ENCODE measurements at places on chromosomes 5 and 9.

DNA sequence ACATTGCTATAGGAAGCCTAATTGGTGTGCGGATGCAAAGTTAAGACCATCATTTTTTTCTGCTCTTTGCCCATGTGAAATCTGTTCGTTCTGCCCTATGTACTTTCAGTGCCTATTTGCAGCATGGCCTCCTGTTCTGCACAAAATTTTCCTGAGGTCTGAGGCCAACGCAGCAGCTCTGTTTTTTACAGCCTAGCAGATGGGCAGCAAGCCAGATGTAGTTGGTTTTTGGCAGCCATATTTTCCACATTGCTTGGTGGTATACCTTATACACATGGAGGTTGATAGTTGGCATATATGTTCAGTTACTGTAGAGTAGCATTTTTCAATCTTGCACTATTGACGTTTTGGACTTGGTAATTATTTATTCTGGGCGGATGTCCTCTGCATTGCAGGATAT is 133.5 kb upstream of the MRPS30 start:
- DNase-seq: no peak

DNA sequence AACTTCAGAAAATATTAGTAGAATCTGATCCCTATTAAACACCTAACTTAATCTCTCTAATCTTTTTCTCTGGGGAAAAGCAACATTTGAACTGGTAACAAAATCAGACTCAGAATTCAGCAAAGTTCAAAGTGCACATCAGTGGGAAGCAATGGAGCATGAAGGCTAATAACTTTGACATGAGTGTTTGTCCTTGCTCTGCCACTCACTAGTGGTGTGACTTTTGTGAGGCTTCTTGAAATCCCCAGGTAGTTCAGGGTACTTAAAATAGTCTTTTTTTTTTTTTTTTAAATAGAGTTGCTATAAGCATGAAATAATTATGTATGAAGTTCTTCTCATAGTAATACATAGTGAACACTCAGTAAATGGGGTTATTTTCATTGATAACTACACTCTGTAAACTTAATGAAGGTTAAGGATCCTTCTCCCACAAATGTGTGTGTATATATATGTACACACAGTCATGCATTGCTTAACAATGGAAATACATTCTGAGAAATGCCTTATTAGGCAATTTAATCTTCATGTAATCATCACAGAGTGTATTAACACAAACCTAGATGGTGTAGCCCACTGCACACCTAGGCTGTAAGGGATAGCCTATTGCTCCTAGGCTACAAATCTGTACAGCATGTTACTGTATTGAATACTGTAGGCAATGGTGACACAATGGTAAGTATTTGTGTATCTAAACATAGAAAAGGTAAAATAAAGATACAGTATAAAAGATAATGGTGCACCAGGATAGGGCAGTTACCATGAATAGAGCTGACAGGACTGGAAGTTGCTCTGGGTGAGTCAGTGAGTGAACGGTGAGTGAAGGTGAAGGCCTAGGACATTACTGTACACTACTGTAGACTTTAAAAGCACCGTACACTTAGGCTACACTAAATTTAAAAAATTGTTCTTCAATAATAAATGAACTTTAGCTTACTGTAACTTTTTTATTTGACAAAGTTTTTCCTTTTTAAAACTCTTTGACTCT is 73.3 kb upstream of the HMHB1 start:
- DNase-seq: no peak

- no peak for DNase-seq
Measured at GRCh38 chr5:179572386-179572785, 22.0 kb downstream of the RUFY1 start.

DNA sequence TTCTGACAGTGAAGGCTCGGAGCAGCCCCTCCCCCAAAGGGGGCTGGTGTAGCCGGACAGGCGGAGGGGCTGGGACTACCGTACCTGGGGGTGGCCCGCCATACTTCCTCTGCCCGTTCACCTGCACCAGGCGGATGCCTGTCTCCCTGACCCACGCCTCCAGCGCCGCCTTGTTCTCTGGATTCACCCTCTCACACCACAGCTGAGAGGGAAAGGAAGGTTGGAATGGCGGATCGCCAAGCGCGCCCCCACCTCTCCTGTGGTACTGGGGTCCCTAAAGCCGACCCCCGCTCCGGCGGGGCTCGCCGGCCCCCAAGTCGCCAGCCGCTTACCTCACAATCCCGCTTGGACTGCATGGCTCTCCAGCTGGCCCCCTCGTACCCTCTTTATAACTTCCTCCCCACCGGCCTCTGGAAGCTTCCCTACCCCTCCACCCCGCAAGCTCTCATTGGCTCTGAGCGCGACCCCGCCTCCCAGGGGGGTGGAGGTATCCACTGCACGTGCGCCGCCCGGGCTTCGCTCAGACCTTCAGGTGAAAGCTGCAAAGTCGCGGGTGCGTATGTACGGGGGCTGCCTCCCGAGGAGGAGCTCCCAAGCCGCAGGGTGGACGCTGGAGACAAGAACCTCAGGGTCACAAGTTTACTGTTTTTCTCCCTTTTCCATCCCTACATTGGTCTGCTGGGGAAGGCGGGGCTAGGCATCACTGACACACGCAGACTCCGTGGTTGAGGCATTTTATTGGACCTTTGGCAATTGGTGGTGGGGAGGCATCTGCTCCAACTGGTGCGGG is at the start of gene DND1:
DND1 (minus strand) TSS at position 390 of the 790 bp plus-strand sequence; CDS start at position 356, 34 bp downstream.
- DNase-seq: no peak

GRCh38 chr9:123999661-124000060 is 11.9 kb upstream of the LHX2 start:
- DNase-seq: no peak

- no peak for DNase-seq
Measured at GRCh38 chr5:139839232-139839815, 43.7 kb downstream of the PSD2 start.

Measured in Jurkat, Clone E6-1 (cell line).